Suprapubic skin (tissue), 4 donors: ENCODE measurements at places on chromosomes 4 and X. TPM values are rescaled to one million over a fixed set of nuclear protein-coding genes. Genes with fewer than 3 reads are reported as not detected.

The ZIC3 gene
- total RNA-seq = not detected

The LDB2 gene
- 11.7 TPM for total RNA-seq

The AKAP4 gene
- not detected for total RNA-seq

The NPY1R gene
- 19.5 TPM for total RNA-seq

DNA sequence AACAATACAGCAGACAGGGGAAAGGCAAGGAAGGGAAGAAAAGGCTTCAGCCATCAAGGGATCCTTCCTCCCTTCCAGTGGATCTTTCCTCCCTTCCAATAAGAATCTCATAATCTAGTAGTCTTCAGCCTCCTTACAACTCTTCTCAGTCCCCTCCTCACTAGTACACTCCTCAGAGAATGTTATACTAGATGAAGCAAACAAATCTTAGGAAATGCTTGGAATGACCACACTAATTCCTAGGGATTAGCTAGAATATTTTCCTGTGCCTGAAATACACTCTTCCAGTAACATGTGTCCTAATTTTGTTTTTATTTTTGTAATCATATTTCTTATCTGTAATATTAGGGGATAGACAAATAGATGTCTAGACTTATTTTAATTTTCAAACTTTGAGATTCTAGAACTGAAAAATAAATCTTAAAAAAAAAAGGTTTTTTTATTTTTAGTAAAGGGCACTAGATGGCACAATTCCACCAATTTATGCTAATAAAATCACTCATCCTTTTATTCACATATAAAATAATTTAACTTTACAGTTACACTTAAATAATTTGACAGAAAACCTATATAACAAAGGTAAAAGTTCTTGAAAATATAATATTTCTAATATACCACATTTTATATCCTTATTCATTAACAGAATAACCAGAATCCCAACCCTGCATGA lies 7.0 kb upstream of the STPG2 start:
- DNase-seq = no peak

DNA sequence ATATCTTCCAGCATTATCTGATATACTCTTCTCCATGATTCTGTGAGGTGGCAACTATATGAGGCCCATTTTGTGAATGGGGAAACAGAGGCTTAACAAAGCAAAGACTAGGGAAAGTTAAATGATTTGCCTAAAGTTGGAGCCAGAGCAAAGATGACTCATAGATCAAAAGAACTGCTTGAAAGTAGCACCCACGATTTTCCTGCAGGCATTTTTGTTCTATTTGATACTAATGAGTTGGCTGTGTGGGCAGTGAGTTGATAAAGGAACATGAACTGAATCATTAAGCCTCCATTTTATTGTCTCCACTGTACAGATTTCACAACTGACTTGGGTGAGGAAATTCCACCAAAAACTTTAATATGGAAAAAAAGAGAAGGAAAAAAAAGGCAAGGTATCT lies 138.9 kb upstream of the IGFBP7 start:
- DNase-seq = no peak
